Left kidney (tissue), 8 donors: ENCODE measurements at places on chromosomes 4 and X.

DNA sequence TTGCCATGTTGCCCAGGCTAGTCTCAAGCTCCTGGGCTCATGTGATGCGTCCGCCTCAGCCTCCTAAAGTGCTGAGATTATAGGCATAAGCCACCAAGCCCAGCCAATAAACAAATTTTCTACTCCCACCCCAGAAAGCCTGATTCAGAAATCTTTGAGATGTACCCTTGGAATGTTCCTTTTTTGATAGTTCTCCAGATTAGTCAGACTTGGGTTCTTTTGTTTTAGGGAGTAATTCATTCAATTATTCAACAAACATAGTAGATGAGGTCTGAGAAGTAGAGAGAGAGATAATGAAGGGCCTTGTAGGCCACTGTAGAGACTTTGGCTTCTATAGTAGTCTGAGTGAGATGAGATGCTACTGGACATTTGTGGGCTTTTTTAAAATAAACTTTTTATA lies 27.8 kb downstream of the RP2 start:
- DNase-seq = no peak

- DNase-seq = no peak
Observed at GRCh38 chrX:138859421-138859820, 147.9 kb upstream of the FGF13 start.

GRCh38 chrX:88604433-88605221 lies 142.4 kb upstream of the CPXCR1 start:
- peak; percentile 22 for DNase-seq

GRCh38 chrX:30612250-30612655 lies 34.7 kb upstream of the TASL start:
- no peak for DNase-seq

- no peak for DNase-seq
Observed at GRCh38 chr4:81607950-81608349, 136.2 kb upstream of the RASGEF1B start.

DNA sequence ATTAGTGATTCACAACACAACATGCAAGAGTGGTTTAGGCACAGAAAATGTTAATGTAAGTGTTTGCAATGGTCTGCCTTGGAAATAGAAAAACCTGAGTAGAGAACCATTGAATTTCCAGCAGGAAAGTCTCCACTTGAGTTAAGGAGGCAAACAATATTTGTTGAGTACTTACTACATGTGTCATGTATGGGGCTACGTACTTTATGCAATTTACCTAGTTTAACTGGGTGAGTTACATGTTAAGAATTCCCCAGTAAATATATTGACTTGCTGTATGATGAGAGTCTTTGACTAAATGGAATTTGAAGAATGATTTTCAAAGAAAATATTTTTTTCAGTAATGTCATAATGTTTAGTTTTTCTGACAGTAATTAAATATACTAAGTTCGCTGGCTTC lies 7.8 kb upstream of the NPNT start:
- DNase-seq = no peak

DNA sequence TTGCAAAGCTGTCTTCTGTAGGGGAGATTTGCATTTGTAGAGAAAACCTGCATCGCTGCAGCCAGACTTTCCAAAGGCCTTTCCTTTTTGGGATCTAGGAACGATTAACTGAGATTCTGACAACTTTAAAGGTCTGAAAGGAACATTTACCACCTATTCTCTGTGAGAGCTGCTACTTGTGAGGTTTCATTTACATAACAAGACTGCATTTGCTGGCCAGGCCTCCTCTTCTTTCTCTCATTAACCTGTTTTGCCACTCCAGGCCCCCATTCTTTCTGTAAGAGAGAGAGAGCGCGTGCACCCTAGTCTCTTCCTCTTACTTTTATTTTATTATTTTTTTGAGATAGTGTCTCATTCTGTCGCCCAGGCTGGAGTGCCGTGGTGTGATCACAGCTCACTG lies 31.6 kb downstream of the TMEM31 start:
- no peak for DNase-seq

GRCh38 chr4:38664706-38665401 lies 855 bp downstream of the KLF3 start:
- DNase-seq = peak; percentile 70

GRCh38 chr4:60589425-60589824 lies 610.7 kb upstream of the ADGRL3 start:
- DNase-seq = no peak

DNA sequence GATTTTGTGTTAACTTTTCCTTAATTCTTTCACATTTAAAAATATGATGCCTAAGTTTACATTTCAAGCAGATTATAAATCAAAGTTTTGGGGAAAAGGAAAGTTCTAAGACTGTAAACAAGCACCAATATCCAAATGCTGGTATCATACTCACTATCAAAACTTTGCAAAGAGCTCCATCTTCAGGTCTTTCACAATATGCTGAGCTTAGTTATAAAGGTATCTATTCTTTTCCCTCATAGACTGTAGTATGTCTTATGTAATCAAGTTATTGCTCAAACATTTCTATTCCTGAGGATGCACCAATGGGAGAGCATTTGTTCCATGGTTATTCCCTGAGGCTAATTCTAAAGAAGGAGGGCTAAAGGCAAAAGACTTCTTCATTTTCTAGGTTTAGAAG lies 207.9 kb upstream of the FAM241A start:
- DNase-seq = peak; percentile 29

- no peak for DNase-seq
Observed at GRCh38 chr4:139781066-139781465, 115.4 kb downstream of the MGST2 start.

DNA sequence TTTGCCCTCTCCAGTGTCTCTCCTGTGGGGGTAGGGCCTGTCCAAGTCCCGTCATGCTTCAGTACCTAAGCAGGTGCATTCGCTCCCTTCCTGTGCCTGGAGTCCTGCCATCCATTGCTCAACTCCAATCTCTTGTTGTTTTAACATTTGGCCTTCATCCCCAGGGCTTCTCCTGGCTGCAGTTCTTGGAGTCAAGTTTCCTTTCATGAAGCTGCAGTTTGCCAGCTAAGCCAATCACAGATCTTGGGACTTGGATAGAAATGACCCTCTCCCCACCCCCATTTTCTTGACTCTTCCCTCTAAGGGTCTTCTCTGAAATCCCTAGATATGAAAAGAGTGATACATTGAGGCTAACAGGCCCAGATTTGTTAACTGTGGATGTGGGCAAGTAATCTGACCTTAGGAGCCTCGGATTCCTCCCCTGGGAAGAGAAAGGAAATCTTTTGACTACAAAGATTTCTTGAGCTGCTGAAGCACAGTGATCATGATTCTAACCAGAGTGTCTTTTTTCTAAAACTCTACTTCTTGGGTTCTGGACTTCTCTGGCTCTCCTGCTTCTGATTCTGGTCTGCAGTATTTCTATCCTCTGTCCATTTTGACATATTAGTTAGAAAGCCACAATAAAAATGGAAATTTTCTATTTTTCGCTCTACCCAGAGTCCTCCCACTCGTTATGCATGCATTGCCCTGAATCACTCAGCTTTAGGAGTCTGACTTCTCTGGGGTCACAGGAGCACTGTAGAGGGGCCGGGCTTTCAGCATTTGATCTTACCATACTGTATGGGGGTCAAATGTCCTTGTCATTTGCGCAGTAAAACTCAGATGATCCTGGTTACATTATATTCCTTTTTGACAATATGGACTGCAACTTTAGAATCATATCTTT lies 61.0 kb downstream of the CHRNA9 start:
- DNase-seq = peak; percentile 84

GRCh38 chrX:130047416-130047815 lies 62.9 kb downstream of the ELF4 start:
- DNase-seq = no peak

DNA sequence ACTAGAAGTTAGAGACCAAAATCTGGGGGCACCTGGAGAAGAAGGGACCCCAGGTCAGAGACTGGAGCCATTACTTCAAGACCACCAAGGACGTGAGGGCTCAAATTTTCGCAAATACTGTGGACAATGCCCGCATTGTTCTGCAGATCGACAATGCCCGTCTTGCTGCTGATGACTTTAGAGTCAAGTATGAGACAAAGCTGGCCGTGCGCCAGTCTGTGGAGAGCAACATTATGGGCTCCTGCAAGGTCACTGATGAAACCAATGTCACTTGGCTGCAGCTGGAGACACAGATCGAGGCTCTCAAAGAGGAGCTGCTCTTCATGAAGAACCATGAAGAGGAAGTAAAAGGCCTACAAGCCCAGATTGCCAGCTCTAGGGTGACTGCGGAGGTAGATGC lies 101.2 kb downstream of the NCAPG start:
- no peak for DNase-seq

GRCh38 chr4:88043001-88043400 lies 35.6 kb downstream of the PKD2 start:
- DNase-seq = no peak
